ENCODE measurements at places on chromosomes 5 and 9.

GRCh38 chr5:72501488-72501887 lies 5.7 kb downstream of the ZNF366 start:
- DNase-seq: no peak

DNA sequence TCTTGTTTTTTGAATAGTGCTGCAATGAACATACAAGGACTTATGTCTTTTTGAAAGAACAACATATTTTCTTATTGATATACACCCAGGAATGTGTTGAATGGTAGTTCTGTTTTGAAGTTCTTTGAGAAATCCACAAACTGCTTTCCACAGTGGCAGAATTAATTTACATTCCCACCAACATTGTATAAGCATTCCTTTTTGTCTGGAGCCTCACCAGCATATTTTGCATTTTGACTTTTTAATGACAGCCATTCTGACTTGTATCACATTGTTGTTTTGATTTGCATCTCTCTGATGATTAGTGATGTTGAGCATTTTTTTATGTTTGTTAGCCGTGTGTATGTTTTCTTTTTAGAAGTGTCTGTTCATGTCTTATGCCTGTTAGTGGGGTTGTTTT lies 524.9 kb downstream of the SEMA5A start:
- no peak for DNase-seq

GRCh38 chr5:140273401-140273877 lies 29.5 kb downstream of the PFDN1 start:
- no peak for DNase-seq

DNA sequence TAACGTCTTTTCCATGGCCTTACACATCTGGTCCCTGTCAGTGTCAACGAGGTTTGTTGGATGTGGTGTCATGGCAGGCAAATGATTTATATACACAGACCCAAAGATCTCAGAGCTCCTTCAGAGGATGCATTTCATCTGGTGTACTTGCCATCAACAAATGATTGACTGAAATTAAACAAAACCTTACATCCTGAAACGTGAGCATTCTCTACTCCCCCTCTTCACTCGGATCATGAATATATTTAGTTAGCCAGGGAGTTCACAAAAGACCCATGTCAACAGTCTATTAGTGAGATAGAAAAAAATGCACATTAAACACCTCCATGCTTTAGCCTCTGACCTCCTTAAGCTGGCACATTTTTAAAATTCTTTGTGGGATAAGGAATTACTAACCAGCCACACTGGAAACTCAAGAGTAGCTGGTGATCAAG lies 215.6 kb downstream of the EFNA5 start:
- no peak for DNase-seq

DNA sequence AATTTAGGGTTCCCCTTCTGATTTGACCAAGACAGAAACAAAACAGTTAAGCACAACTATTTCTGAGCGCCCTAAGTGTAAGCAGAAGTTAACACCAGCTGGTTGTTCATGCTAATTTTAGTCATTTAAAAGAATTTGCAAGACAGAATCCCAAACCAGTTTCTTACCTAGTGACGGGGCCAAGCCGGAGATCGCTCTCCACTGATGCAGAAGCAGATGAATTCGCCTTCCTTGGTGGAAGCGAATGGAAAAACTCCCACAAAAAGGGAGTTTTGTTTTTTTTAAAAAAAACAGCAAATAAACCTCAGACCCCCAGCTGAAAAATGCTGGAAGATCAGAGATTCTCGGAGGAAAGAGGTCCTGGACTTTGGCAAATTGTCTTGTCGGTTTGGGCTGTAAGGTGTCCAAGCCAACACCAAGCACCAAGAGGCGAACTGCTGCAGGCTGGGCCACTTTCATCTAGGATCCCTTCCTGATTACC lies 47.4 kb upstream of the GLDC start:
- no peak for DNase-seq

- no peak for DNase-seq
Observed at GRCh38 chr9:4170231-4170630, 129.6 kb downstream of the GLIS3 start.

- no peak for DNase-seq
Observed at GRCh38 chr5:95241161-95241560, 43.7 kb downstream of the MCTP1 start.

DNA sequence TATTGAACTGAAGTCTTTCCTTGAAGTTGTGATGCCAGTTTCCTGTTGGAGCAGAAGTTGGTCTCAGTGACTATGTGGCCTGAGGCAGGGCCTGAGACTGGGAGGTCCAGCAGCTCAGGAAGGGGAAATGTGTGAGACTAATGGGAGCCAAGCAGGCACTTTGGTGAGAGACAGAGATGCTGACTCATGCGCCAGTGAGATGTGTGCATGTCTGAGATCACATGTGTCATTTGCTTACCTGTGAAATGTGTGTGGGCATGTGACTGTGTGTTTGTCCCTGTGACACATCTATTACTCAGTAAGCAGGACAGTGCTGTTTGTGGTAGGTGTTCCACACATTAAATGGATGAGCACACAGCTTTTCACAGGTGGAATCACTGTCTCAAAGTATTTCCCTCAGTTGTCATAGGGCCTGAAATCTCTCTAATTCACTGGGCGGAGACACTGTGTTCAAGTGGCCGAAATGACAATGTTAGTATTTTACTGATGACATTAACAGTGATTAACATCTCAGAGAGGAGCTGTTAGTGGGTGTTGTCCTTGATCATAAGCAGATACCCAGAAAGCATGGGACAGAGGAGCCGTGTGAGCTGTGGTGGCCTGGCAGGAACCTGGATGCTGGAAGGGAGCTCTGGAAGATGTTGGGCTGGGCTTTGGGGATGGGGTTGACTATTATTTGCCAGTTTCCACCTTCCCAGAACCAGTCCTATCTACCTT lies 7.4 kb downstream of the NPR2 start:
- no peak for DNase-seq

DNA sequence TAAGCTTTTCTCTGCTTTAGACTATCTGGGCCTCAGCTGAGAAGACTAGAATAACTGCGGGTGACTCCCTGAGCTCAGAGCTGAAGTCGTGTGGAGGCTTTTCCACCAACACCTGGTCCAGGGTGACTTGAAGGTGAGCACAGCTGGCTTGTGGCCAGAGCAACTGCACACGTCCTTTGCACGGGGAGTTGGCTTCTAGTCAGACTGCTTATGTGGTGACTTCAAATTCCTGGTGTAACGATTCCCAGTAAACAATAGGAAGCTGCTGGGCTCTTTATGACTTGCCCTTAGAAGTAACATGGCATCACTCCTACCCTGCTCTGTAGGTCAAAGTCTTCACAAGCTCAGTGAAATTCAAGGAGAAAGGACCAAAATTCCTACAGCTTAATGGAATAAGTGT lies 800.6 kb upstream of the CDH6 start:
- DNase-seq: no peak

Data from glomerular endothelial cell (primary cell).